Omental fat pad (tissue), 4 donors: ENCODE measurements at places on chromosomes 12 and 14.

DNA sequence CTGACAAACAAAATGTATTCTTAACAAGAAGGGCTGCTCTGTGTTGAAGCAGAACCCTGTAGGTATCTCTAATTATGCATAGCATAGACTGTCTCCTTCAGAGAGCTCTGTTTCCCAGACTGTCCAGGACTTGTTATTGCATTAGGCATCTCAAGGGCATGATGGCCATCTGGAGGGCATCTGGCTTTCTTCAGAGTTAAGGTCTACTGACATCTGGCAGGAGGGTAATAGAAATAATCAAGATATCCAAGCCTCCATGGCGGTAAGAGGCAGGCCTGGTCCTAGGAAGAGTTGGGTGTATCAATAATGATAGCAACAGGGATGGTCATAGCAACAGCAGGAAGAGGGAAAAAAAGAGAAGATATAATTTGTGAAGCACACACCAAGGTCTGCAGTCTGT, 161.2 kb downstream of the TTC8 start:
- no peak for DNase-seq

GRCh38 chr14:33376510-33376909, 437.8 kb downstream of the NPAS3 start:
- no peak for DNase-seq

GRCh38 chr12:18578191-18578590, 159.6 kb downstream of the PLCZ1 start:
- DNase-seq, result no peak

- DNase-seq, result no peak
These were observed 11.6 kb downstream of the BMAL2 start for GRCh38 chr12:27344246-27344645.

- no peak for DNase-seq
These were observed 1.7 kb downstream of the IRAK3 start for GRCh38 chr12:66190519-66191370.

GRCh38 chr12:6363330-6364043, 11.9 kb downstream of the SCNN1A start:
- no peak for DNase-seq
